ENCODE measurements at places on chromosomes 3 and 15.

GRCh38 chr3:66499881-66500575 is 794 bp downstream of the LRIG1 start:
- peaks cover 9% of the 10 kb centered on the region for H3K27me3 ChIP-seq
- H3K4me3 ChIP-seq, result peak overlapping the region; percentile 96
- peak; percentile 61 for DNase-seq

DNA sequence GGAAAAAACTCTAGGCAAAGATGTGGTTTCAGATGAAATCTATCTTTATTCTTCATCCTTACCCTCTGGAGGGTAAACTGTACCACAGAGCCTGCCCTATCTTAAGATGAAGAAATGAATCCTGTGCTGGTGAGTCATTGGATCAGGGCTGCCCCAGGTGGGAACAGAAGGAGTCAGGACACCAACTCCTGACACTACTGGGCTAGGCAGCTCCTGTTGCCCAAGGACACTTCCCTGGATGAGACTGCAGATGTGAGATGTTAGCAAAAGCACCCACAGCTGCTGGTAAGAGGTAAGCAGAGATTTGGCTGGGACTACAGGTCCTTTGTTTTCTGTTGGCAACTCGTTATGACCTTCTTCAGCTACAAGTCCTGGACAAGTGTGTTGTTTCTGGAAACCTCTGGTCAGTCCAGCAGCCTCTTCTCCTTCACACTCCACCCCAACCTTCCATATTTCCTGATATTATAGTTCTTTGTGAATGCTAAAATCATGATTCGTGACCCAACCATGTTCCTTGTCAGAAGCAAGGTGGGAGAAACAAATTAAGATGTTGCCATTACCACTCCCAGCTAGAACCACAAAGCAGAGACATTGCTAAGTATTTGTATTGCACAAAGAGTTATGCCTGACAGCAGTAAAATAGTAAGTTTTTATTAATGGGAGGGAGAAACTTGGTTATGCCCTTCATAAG is 104.2 kb upstream of the TGFBR2 start:
- DNase-seq, result no peak
- no peak overlapping the region for H3K27ac ChIP-seq
- no peak overlapping the region for H3K4me3 ChIP-seq
- H3K27me3 ChIP-seq, result no peaks in the 10 kb centered on the region
- H3K4me1 ChIP-seq, result peaks cover 37% of the 10 kb centered on the region

GRCh38 chr3:13654330-13655060 is 105.6 kb downstream of the FBLN2 start:
- H3K27ac ChIP-seq, result no peak overlapping the region
- peaks cover 31% of the 10 kb centered on the region for H3K4me1 ChIP-seq
- no peaks in the 10 kb centered on the region for H3K36me3 ChIP-seq
- H3K27me3 ChIP-seq, result peaks cover 2% of the 10 kb centered on the region
- DNase-seq, result peak; percentile 59

DNA sequence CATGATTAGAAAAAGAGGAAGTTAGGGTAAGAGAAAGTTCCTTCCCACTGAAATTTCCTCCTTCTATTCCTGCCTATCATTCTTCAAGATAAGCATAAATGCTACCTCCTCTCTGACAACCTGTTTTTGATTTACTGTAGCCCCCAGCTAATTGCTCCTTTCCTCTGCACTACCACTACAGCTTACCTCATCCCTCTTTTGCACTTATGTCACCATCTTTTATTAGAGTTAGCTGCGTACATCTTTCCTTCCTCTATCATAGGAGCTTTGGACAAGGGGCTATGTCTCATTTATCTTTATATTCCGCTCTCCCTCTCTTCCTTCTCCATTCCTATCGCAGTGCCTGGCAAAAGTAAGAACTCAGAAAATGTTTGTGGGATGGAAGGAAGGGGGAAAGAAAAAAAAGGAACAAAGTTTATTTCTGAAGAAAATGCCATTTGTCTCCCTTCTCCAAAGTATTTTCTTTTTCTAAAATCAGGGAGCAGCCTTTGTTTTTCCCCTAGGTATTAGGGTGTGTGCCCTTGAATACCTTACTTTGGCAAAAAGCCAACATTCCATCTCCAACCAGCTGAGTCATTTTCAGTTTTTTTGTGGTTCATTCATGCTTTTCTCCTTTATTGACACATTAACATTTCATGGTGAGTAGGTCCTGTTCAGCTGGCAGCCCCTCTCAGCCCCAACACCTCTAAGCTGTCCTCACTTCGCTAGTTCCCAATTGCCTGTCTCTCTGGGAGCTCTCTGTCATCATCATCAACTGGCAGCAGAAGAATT is 87.6 kb upstream of the SOX2 start:
- H3K27me3 ChIP-seq, result peaks cover 5% of the 10 kb centered on the region
- no peak overlapping the region for H3K27ac ChIP-seq
- H3K4me1 ChIP-seq, result no peaks in the 10 kb centered on the region
- H3K36me3 ChIP-seq, result no peaks in the 10 kb centered on the region
- H3K4me3 ChIP-seq, result no peak overlapping the region

DNA sequence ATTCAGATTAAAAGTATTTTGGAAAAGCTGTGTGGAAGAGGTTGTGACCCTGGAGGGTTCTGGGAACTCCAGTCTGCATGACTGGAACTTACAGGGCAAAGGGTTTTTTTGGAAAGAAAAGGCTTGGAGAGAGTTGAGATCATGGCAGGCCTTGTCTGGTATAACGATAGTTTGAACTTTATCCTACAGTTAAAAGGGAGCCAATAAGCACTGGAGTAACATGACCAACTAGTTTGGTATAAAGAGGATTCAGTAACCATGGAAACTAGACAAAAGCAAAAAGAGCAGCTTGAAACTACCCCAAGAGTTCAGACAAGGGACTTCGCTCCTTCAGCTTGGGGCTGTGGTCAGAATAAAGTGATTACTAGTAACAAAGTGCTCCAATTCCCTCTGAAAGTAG is 151.2 kb upstream of the TMCO5A start:
- no peaks in the 10 kb centered on the region for H3K36me3 ChIP-seq
- no peak overlapping the region for H3K27ac ChIP-seq
- H3K4me3 ChIP-seq, result no peak overlapping the region
- peaks cover 2% of the 10 kb centered on the region for H3K27me3 ChIP-seq
- DNase-seq, result no peak
- no peaks in the 10 kb centered on the region for H3K4me1 ChIP-seq

GRCh38 chr15:95059346-95059905 is 828.1 kb downstream of the MCTP2 start:
- H3K27ac ChIP-seq, result no peak overlapping the region
- DNase-seq, result no peak
- H3K36me3 ChIP-seq, result no peaks in the 10 kb centered on the region
- H3K27me3 ChIP-seq, result peaks cover 5% of the 10 kb centered on the region
- no peak overlapping the region for H3K4me3 ChIP-seq

- no peak overlapping the region for H3K27ac ChIP-seq
- no peak overlapping the region for H3K4me3 ChIP-seq
- no peaks in the 10 kb centered on the region for H3K4me1 ChIP-seq
- no peak for DNase-seq
Observed at GRCh38 chr3:132145833-132146232, 111.0 kb upstream of the CPNE4 start.

GRCh38 chr3:157436583-157437291 is at the start of gene PTX3:
TSS of gene PTX3 (plus strand) at chr3:157436850. CDS start at chr3:157436934, 84 bp downstream.
- H3K27me3 ChIP-seq, result peaks cover 35% of the 10 kb centered on the region
- DNase-seq, result peak; percentile 25
- H3K4me1 ChIP-seq, result peaks cover 13% of the 10 kb centered on the region
- no peaks in the 10 kb centered on the region for H3K36me3 ChIP-seq

DNA sequence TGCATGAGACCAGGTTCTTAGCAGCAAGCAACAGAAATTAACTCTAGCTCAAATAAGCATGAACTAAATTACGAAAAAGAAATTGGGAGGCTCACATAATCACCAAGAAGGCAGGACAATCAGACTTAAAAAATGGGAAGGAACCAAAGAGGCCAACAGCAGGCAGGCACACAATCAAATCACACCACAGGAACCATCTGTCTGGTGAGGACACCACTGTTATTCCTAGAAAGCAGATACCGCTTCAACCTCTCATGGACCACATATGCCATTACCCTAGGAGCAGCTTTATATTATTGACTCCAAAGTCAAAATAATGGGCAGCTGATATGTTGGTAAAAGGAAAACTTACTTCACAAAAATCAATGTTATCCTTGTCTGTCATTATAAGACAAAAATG is 51.6 kb downstream of the SUCLG2 start:
- H3K27me3 ChIP-seq, result no peaks in the 10 kb centered on the region
- peaks cover 69% of the 10 kb centered on the region for H3K4me1 ChIP-seq
- peaks cover 51% of the 10 kb centered on the region for H3K36me3 ChIP-seq
- DNase-seq, result no peak
- no peak overlapping the region for H3K4me3 ChIP-seq

DNA sequence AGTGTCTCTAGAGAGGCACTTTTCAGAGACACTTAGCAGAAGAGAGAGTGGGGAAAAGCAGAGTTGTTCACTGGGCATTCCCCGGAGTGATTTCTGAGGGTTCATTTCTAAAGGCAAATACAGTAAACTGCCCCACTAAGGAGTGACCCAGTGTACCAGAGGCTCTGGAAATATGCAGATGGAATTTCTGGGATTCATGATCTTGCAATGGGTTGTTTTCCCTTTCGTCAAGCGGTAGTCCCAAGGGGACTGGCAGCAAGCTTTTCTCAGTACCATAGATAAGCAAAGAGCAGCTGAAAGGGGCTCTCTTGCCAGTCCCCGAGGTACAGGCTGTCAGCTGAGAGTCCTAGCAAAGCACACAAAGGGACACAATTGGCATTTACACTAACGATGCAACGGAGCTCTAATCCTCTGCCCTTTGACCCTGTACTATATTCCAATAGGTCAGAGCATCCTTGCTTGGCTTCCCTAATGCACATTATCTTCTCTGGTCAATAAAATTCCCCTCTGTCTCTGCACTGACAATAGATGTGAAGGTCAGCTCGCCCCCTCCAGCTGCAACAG is 155.6 kb downstream of the SEMA6D start:
- H3K36me3 ChIP-seq, result no peaks in the 10 kb centered on the region
- H3K4me3 ChIP-seq, result no peak overlapping the region
- H3K4me1 ChIP-seq, result no peaks in the 10 kb centered on the region
- peaks cover 5% of the 10 kb centered on the region for H3K27me3 ChIP-seq
- H3K27ac ChIP-seq, result no peak overlapping the region

DNA sequence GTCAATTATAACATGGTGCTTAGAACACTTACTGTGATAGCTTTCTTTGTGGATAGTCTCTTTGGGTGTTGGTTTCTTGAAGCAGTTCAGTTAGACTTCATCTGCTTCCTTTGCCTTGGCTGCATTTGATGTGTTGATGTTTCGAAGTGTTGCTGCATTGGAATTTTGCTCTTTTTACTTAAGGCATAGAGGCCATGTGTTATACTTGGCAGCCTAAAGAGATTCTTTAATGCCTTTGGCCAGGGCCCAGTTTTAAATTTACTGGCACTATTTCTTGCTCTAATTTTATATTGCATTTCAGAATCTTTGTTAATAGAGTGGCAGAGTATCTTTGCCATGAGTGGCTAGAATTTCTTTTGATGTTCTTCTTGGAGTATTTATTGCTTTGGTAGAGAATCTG is 21.2 kb downstream of the NR1D2 start:
- H3K4me1 ChIP-seq, result peaks cover 4% of the 10 kb centered on the region
- H3K36me3 ChIP-seq, result peaks cover 30% of the 10 kb centered on the region
- no peak overlapping the region for H3K4me3 ChIP-seq
- no peak overlapping the region for H3K27ac ChIP-seq
- no peaks in the 10 kb centered on the region for H3K27me3 ChIP-seq
- DNase-seq, result no peak

- no peaks in the 10 kb centered on the region for H3K36me3 ChIP-seq
- no peak overlapping the region for H3K4me3 ChIP-seq
- H3K27ac ChIP-seq, result no peak overlapping the region
- peaks cover 11% of the 10 kb centered on the region for H3K27me3 ChIP-seq
- peaks cover 4% of the 10 kb centered on the region for H3K4me1 ChIP-seq
Observed at GRCh38 chr15:67865766-67866165, 25.9 kb upstream of the RNU6-1 start.

DNA sequence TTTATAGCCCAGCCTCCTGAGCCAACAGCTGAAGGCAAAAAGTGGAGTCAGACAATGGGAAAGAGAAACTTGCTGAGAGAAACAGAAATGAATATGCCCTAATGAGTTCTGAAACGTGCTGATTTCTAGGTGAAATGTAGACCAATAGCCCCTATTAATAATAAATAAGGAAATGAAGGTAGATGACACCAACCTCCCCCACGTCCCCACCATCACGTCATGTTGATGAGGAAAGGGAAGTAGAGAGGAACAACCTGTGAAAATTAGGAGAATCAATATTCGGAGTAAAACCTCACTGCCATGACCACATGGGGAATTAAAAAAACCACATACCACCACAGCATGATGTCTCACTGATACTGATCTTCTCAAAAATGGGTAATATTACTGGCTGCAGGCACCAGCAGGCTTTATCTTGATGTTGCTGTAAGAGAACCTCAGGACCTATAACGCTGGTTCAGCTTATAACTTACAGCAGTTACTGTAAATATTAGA is 64.0 kb downstream of the KAT2B start:
- peaks cover 11% of the 10 kb centered on the region for H3K36me3 ChIP-seq
- peak overlapping the region; percentile 84 for H3K27ac ChIP-seq
- H3K4me3 ChIP-seq, result peak overlapping the region; percentile 26
- peaks cover 27% of the 10 kb centered on the region for H3K4me1 ChIP-seq
- no peaks in the 10 kb centered on the region for H3K27me3 ChIP-seq

DNA sequence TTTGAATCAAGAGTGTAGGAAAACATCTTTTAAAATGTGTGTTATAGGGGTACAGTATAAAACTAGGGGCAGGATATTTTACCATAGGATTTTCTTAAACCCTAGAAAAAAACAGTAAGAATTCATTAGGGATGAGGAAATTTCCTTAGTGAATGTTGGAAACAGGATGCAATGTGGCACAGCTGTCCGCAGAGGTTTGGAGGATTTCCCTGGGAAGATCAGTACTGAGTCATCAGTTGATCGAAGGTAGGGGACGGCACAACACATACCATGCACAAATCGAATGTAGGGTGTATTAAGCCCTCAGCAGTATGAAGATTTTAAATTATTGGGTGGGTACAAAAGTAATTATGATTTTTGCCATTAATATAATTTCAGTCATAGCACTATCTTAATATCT is 49.9 kb downstream of the FNDC3B start:
- no peak for DNase-seq
- no peak overlapping the region for H3K27ac ChIP-seq
- no peak overlapping the region for H3K4me3 ChIP-seq
- H3K36me3 ChIP-seq, result peaks cover 4% of the 10 kb centered on the region

DNA sequence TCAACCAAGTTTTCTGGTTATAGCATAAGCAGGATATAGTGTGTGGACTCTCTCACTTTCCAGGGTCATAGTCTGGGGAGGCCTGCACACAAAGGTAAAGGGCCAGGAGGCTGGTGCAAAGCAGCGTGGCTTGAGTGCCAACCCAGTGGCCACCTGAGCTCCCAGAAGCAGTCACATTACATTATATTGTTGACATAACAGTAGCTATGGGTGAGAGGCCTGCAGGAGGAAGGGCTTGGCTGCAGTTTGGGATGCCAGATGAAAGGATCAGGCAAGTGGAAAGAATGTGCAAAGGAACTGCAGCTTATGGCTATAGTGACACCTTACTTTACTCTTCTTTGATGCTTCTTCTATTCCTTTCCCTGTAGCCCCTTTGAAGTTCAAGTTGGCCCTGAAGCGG is 96.5 kb downstream of the FLNB start:
- no peak for DNase-seq
- no peaks in the 10 kb centered on the region for H3K27me3 ChIP-seq
- H3K4me3 ChIP-seq, result no peak overlapping the region
- peaks cover 17% of the 10 kb centered on the region for H3K36me3 ChIP-seq
- H3K4me1 ChIP-seq, result peaks cover 4% of the 10 kb centered on the region

Data from activated CD4-positive, alpha-beta T cell treated with anti-CD3 and anti-CD28 coated beads for 36 hours (primary cell).